ENCODE measurements at places on chromosomes 3 and 15.
A peak's percentile ranks its signal among the peaks of the same experiment; 100 is the strongest.

DNA sequence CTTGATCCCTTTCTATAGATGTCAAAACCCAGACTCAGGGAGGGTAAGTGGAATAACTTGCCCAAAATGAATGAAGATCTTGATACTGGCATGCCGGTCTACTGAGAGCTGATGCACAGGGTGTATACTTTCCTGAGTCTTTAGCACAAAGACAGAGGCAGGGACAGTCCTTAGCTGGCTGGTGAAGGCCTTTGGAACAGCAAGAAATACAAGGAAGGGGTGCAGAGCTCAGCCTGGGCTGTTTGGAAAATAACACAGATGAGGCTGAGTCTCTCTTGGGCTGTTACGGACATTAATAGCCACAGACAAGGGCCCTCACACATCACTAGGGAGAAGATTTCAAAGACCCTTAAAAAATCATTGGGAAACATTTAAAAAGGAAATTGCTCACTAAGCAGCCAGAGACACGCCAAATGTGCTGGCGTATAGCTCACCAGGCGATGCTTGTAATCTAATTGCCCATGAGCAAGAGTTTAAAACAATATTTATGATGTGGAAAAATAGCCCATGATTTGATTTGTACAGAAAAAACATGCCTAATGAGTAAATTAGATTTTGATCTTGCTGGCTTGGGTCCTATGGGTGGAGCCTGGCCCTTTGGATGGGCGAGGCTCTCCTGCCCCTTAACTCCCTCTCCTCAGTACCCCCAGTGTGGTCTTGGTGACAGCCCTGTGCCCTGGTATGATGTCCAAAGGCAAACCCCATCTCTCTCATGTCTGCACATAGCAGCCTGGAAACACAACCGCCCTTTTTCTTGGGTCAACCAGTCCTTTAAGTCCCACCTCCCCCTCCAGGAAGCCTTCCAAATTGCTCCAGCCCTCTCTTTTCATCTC, 81.8 kb upstream of the MRPS22 start:
- DNase-seq = no peak

GRCh38 chr15:58467121-58467721, 35.4 kb downstream of the LIPC start:
- no peak for DNase-seq

GRCh38 chr15:59371458-59372351, 966 bp downstream of the MYO1E start:
- peak; percentile 62 for DNase-seq

DNA sequence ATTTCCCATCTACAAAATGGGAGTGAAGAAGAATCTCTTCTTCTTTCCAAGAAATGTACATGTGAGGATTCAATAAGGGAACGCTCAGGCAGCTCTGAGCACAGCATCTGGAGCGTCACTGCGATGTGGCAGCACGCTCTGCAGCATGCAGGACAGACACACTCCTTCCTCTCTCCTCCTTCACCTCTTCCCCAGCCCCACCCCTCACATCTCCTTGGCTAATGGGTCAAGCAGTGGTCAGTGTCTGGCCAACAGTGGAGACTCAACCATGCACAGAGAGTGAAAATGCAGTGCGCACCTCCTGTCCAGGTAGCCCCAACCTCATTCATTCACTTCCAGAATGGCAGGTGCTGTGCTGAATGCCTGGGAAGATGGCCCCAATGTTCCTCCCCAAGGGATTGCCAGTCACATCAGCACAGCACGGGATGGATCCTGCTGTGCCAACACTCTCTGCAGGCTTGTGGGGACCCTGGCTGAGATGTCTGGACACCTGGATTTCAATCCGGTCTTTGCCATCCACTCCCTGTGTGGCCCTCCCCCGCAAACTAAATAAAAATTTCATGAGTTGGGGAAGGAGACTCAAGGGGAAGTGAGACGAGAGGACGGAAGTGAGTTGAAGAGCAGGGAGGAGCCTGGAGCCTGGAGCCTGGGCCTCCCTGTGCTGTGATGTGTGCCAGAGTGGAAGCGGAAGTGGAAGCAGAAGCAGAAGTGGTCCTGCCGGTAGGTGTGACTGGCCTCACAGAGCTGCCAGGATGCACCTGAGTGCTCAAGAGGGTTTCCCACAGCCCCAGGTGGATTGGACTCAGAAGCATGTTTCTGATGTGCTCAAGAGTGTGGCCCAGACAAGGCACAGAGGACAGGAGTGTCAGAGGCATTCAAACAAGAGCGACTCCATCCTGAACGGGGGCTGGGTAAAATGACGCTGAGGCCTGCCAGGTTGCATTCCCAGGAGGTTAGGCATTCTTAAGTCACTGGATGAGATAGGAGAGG, 163.9 kb downstream of the SMAD6 start:
- DNase-seq = no peak

- no peak for DNase-seq
Measured at GRCh38 chr3:133535971-133536881, 37.3 kb upstream of the CDV3 start.

DNA sequence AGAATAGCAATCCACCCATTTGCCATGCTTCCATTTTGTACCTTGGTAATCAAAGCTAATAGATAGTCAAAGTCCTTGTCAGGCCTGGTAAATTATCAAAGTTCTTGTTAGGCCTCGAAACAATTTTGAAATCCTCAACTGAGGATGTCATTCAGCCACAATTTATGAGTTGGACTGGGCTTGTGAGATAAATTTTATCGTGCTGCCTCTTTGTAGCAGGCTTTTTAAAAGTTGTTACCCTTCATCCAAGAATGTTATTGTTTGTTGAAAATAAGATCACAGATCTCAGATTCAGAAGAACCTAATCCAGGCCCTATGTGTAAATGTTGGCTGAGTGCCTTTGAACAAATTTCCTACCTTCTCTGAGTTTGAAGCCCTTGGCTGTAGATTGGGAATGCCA, 143.3 kb upstream of the PROK2 start:
- no peak for DNase-seq

- DNase-seq = no peak
Measured at GRCh38 chr15:96296264-96296663, 34.2 kb upstream of the NR2F2 start.

DNA sequence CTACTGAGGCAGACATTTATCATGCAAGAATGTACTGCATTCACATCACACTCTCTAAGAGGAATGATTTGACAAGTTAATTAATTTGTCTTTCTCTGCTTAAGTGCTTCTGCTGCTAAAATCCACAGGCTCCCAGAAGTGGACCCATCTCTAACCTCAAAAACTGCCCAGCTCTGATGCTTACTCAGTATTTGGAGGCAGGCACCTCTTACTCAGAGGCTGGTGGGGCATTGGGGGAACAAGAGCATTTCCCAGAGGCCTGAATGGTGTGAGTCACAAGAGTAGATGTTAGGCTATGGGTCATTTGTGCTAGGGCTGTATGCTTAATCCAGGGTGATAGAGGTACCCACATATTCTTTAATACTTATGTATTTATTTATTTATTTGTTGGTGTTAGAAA, 34.4 kb upstream of the HCN4 start:
- DNase-seq = no peak

DNA sequence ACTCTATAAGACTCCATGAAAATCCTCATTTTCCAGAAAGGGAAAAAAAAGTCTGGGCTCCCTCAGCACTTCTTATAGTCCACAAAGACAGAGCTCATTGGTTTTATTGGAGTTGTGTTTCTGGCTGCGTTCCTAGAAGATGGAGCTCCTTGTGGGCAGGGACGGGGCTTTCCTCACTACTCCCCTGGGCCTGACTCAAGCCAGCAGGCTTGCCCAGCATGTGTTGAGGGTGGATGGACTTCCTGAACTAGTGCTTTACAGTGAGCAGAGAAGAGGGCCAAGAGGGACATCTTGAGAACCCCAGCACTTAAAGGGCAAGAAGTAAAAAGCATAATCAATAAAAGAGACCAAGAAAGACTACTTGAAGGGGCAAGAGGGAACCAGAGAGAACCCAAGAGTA, 43.2 kb upstream of the EPHB1 start:
- DNase-seq = no peak

GRCh38 chr3:110246796-110247376, 824.7 kb upstream of the NECTIN3 start:
- no peak for DNase-seq

GRCh38 chr3:59660852-59661625, 611.2 kb upstream of the CFAP20DC start:
- no peak for DNase-seq

GRCh38 chr15:60580650-60581376, 101.9 kb upstream of the ICE2 start:
- DNase-seq = no peak

GRCh38 chr3:193831495-193832455, 238.8 kb downstream of the OPA1 start:
- DNase-seq = no peak

GRCh38 chr15:33742306-33742705, 226.0 kb upstream of the CHRM5 start:
- no peak for DNase-seq

DNA sequence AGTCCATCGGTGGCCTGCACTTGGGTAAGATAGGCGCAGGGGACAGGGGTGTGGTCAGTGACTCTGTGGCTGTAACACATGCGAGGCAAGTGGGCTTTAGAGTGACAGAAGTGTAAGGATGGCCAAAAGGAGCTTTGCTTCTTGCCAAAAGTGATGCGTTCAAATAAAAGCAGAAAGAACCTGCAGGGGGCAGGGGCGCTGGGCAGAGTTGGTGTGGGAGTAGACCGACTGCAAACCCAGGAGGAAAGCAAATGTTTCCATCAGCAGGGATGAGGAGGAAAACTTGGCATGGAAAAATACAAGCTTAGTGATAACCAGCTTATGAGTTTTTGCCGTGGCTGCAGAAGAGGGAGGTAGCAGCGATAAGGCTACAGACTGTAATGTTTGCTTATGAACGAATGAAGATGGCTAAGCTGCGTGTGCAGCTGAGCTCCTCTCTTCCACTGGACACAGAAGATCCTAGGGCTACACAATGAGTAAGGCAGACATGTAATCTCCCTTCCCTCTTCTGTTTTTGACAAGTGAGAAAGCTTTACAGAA, 149.4 kb downstream of the WNT5A start:
- DNase-seq = no peak

- DNase-seq = no peak
Measured at GRCh38 chr15:39181940-39182339, 398.9 kb upstream of the THBS1 start.

- DNase-seq = no peak
Measured at GRCh38 chr15:50275908-50276307, 10.4 kb upstream of the HDC start.

- peak; percentile 56 for DNase-seq
Measured at GRCh38 chr3:179148616-179149405, 654 bp downstream of the PIK3CA start.

DNA sequence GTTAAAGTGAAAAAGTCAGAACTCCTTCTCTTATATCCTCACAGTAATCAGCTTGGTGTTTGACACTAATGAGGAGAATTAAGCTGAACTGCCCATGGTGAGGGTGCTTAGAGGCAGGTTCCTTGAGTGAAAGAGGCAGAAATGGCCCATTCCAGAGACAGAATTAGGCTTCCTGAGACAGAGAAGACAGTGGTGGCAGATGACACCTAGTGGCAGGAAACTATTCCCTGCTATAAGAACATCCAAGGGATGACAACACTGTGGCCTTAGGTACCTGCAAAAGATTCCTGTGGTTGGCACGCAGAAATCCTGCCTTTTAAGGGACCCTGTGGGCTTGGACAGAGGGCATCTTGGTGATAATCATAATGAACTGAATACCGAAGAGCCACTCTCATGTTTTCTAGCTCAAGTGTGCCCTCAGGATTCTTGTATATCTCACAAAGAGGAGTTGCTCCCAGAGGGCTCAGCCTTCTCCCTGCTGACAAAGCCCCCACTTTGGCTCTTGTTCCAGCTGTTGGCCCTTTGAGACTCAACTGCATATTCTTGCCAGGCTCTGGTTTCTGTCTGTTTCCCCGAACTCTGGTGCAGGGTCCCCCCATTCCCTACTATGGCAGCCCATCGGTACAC, 56.0 kb downstream of the KBTBD12 start:
- peak; percentile 35 for DNase-seq

- no peak for DNase-seq
Measured at GRCh38 chr3:197482001-197482400, 73.8 kb downstream of the BDH1 start.

GRCh38 chr3:59237121-59237520, 187.3 kb upstream of the CFAP20DC start:
- DNase-seq = no peak

DNA sequence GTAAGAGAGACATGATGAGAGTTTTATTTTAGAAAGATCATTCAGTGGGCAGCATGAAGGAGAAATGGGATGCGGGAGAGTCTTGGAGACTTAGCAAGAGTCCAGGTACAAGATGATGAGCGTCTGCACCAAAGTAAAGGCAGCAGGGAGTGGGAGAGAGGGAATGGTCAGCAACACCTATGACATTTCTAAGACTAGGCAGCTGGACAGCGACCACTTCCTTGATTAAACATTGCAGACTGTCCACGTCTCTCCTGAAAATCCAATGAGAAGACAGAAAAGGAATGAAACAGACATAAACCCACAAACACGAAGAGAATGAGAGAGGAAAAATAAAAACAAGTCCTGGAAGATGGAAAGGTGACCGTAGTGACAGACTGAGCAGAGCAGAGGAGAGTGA, 46.7 kb upstream of the HEG1 start:
- DNase-seq = no peak

GRCh38 chr15:40808861-40809450, 1.7 kb upstream of the DNAJC17 start:
- no peak for DNase-seq

DNA sequence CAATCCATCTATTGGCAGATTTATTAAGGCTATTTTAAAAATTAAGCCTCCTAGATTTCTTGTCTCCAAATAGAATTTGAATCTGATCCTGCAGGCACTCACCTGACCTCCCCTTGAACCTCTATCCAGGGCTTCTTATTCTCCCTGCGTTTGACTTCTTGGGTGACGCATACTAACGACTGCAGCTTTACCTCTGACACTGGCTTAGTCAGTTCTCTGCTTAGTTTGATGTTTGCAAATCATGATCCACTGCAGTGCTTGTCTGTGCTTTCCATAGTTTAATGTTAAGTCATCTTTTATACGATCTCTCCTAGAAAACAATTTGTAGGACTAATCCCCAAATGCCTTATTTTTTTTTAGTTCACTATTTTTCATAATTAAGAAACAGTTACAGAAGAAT, 233.1 kb downstream of the ROBO1 start:
- no peak for DNase-seq

DNA sequence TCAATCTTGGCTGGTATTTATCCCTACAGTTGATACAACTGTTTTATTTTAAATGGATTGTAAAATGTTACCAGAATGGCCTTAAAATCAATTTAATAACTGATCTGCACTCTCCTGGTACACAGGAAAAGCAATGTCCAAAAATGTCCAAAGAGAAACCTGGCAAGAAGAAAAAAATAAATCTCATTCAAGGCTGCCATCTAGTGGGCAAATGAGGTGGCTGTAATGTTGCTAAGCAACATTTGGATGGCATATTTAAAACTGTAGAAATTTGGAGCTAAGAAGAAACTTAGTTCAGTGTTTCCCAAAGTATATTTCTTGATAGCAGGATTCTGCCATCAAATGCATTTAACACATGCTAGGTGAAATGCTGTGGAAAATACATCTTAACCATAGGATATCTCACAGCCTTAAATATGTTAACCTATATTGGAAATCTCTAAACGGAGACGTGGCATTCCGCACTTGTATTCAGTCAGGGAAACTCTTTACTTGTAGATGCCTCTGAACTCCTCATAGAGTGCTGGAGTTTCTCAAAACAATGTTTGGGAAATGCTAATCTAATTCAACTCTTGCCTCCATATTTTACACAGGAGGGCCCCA, 216.8 kb downstream of the ERC2 start:
- no peak for DNase-seq

GRCh38 chr15:82894971-82895520, 57.5 kb downstream of the HOMER2 start:
- peak; percentile 15 for DNase-seq

GRCh38 chr3:148269816-148270215, 427.9 kb upstream of the AGTR1 start:
- DNase-seq = no peak

GRCh38 chr3:17025594-17026139, 140.9 kb downstream of the PLCL2 start:
- no peak for DNase-seq
